ENCODE measurements at places on chromosomes 2 and 18.

GRCh38 chr18:25832001-25832604 is 258.3 kb downstream of the SS18 start:
- DNase-seq: peak; percentile 14

DNA sequence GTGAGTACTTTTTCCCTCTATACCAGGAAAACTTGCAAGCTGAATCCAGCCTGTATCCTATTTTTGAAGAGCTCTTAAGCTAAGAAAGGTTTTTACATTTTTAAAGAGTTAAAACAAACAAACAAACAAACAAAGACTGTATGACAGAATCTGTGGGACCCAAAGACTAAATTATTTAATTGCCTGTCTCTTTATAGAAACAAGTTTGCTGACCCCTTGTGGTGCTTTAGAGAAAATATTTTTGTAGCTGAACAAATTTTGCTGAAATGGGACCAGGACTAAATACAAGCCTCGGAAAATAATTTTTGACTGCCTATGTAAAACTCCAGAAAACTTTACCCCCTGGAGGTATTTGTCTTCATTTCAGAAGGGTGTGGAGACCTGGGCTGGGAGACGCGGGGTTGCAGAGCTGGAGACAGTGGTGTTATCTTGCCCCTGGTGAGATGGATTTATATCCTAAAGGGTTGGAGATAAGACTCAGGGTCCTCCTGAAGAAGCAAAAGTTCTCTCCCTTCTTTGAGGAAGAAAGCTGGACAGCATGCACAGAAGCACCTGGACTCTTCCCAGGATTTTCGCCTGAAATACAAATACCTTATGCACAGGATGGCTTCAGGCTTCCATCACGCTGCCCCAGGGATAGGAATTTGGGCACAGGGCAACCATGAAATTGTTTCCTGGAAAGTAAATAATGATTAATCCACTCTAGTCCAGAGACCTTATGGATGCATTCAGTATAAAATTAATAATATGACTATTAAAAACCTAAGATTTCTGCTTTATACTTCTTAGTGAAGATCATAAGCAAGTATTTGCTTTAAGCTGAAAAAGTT is 54.3 kb downstream of the TMX3 start:
- no peak for DNase-seq

- no peak for DNase-seq
Measured at GRCh38 chr2:127659408-127660290, 13.7 kb downstream of the GPR17 start.

DNA sequence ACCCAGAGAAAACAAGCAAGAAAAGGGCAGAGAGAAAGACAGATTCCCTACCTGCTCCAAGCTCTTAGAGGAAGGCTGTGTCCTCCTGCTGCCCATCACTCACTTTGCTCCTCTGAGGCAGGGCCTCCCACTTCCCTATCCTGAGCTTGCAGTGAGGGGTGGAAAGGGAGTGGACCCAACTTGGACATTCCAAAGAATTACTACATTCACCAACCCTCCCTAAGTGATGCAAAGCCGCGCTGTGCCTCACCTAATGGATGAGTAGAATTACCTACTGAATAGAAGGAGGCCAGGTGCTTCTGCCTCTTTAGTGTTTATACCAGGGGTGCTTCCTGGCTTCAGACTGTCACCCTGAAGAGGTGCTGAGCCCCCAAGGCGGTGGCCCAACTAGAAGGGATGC is 5.6 kb upstream of the OSR1 start:
- no peak for DNase-seq

GRCh38 chr18:39350945-39351344 is 1785.3 kb upstream of the CELF4 start:
- DNase-seq: no peak

DNA sequence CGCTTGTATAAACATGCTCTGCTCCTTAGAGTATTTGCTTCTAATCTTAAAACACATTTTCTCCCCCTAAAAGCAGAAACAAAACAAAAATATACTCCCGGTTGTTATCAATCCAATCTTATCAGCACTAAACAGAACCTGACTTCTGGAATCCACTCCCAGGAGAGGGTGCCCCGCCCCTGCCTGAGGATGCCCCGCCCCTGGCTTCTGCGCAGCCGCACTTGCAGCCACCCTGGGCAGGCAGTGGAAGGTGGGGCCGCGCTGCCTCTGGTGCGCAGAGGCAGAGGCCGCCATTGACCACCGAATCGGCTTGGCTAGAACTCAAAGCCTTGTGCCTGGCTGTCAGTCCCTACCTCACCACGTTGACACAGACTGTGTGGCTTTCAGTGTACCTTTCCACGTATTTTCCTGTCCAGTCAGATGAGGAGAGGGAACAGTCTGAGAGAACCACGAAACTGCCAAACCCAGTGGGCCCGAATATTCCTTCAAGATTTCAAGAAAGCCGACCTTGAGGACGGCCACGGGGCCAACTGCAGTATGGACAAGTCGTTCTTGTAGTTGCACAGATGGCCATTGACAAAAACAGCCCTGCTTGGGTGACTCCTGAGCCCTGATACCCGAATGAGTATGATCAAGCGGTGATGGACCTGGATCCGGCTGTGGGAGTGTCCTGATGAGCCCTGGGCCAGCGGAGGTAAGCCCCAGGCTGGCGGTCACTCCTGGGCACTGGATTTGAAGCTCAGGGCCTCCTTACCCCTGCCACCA is 46.2 kb upstream of the ARHGAP28 start:
- DNase-seq: no peak

DNA sequence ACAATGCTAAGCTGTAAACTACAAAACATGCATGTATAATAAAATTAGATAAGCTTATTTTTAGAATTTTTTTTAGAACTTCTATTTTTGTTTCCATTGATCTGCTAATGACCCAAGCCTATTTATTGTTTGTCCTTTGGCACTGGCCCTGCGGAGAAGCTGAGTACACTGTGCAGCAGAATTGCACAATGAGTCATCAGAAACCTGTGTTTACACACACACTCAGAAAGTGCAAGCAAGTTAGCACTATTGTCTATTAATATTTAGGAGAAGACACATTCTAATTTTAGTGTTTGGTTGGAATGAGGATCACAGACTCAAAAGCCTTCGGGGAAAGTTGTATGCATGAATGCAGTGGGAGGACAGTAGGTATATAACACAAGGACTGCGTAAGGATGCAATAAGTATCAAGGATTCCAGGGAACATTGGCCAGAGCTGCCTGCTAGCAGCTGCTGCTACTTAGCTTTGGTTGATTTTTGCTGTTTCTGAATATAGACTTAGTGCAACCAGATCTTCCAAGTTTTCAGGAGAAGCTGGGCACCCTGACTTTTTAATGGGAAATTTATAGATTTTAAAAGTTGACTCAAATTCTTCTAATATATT is 128.2 kb downstream of the KCNH7 start:
- DNase-seq: no peak

GRCh38 chr2:171390941-171391516 is 42.8 kb downstream of the METTL8 start:
- no peak for DNase-seq

- DNase-seq: no peak
Measured at GRCh38 chr2:140895378-140895777, 1235.4 kb downstream of the LRP1B start.

DNA sequence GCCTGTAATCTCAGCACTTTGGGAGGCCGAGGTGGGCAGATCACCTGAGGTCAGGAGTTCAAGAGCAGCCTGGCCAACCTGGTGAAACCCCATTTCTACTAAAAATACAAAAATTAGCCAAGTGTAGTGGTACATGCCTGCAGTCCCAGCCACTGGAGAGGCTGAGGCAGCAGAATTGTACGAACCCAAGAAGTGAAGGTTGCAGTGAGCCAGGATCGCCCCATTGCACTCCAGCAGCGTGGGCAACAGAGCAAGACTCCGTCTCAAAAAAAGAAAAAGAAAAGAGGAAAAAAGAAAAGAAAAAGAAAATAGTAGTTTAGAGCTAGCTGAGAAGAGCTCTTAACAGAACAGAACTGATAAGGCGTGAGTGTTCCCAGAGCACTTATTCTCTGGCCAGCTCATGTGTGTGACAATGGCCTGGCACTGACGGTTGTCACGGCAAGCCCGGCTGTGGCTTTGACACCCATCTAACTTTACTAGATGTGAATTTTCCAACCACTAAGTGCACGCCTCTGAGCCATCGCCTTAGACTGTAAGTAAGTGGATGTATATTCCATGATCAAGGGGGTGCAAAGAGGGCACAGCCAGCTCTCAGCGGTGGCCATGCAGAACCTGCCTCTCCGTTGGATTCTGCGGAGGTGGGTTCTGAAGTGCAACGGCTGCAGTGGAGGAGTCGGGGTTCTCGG is 80.0 kb downstream of the ZNF516 start:
- no peak for DNase-seq

- DNase-seq: no peak
Measured at GRCh38 chr2:33489835-33490431, 13.5 kb downstream of the RASGRP3 start.

GRCh38 chr2:37464067-37464466 is 119.6 kb downstream of the QPCT start:
- DNase-seq: no peak

DNA sequence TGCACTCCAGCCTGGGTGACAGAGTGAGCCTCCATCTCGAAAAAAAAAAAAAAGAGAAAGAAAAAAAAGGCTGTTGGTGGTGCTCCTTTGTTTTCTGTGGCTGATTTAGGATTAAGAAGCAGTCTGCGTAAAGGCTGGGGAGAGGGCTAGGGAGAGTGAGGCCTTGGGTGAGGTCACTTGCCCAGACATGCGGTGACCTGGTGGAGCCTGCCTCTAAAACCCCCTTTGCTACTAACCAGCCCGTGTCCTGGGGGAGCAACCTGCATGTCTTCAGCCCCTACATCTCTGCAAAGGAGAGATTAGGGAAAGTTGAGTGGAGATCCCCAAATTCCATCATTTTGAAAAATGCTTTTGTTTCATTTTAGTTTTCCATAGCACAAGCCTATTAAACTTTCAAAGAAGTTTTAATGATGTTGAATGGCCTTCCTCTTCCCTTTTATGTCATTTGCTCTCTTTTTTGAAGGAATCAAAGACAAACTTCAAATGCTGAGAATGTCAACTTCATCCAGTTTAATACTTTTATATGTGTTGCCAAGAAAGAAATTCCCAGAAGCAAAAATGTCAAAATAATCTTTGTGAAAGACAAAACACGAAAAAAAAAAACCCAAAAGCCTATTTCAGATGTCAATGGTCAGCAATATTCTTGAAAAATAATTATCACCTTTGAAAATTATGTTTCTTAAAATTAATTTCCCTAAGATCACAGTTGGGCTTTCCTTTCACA is 38.9 kb upstream of the RALBP1 start:
- no peak for DNase-seq

- DNase-seq: no peak
Measured at GRCh38 chr18:8116341-8117005, 492.8 kb upstream of the RAB12 start.

- no peak for DNase-seq
Measured at GRCh38 chr2:155748131-155748530, 584.4 kb downstream of the NR4A2 start.

DNA sequence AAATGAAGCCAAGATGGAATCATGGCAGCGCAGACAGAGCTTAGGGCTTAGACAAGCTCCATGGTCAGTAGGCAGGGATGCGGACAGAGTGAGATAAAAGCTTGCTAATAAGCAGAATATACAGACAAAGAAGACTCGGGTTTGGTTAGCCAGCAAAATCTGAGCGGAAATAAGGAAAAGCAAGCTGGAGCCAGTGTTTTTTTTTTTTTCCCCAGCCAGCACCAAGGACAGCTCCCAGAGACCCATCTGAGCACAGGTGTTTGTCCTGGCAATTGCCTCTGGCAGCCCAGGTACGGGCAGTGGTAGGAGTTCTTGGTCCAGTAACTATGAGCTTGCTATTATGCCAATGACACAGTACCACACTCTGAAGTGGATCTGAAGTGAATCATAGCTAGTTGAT is 187.6 kb downstream of the ADCYAP1 start:
- no peak for DNase-seq
